Aorta (tissue), 5 donors: ENCODE measurements at places on chromosomes 1 and 21. TPM values are rescaled to one million over a fixed set of nuclear protein-coding genes. Genes with fewer than 3 reads are reported as not detected.

SOD1 gene
- total RNA-seq, result 167 TPM

SMCP gene
- not detected for total RNA-seq

OPTC gene
- not detected for total RNA-seq

OR2T6 gene
- not detected for total RNA-seq

TAF13 gene
- total RNA-seq, result 71.2 TPM

ADAMTS4 gene
- 207 TPM for total RNA-seq

NKAIN1 gene
- not detected for total RNA-seq

DNA sequence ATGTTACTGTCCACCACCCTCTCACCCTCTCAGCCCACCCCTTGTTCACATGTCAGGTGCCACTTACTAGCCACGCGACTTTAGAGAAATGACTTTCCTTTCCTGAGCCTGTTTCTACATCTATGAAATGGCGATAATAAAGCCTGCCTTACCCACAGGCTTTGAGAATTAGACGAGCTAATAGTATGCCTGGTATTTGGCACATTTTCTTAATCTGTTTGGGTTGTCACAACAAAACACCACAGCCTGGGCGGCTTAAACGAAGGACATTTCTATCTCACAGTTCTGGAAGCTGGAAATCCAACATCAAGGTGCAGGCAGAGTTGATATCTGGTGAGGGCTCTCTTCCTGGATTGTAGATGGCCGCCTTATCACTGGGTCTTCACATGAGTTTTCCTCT, 273.9 kb upstream of the FMN2 start:
- DNase-seq, result no peak

- no peak for DNase-seq
Measured at GRCh38 chr1:221497046-221497445, 244.8 kb downstream of the DUSP10 start.

GRCh38 chr1:232142403-232143314, 487.3 kb downstream of the SIPA1L2 start:
- peak; percentile 84 for DNase-seq

GRCh38 chr21:23809573-23809972, 1797.7 kb downstream of the MRPL39 start:
- no peak for DNase-seq

DNA sequence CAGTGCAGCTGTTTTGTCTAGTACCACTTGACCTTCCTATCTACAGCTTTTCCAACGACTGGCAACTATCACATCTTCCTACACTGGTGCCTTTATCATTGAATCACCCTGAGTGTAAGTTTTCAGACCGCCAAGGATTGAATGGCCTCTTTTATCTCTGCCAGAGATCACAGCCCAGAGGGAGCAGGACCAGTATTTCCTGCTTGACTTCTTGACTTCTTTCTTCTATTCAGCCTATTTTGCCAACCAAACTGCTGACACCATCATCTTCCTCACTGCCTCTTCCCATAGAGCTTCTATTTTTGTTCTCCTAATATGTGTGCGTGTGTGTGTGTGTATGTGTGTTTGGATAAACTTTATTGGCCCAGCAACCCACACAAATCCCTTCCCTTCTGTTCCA, 53.8 kb downstream of the SERBP1 start:
- DNase-seq, result no peak

DNA sequence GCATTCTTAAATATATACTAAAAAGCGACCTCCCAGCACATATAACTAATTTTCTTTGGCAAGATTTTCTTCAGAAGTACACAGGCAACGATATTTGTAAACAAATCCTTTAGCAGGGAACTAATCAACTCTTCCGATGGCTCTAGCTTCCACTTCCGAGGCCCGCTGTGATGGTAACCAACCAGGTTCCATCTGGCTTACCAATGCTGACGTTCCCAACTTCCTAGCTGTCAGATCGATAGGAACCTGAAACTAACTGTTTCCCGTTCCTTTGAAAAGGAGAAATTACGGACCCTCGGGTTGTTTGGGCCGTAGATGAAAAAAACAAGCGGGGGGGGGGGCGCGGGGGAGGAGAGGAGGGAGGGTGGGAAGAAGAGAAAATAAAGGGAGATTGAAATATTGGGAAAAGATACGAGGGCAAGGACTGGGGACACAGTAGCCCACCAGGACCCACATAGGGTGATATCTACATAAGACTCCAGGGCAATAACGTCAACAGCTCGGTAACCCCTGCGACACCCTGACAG, 513 bp downstream of the GTF2B start:
- DNase-seq, result no peak

GRCh38 chr1:165284454-165284853, 72.1 kb downstream of the LMX1A start:
- DNase-seq, result no peak

- DNase-seq, result peak; percentile 92
Measured at GRCh38 chr1:209651138-209651587, 1.1 kb downstream of the LAMB3 start.

GRCh38 chr1:164842870-164843269, 283.9 kb downstream of the PBX1 start:
- no peak for DNase-seq

GRCh38 chr21:32422064-32422463, 9.6 kb downstream of the EVA1C start:
- DNase-seq, result no peak

DNA sequence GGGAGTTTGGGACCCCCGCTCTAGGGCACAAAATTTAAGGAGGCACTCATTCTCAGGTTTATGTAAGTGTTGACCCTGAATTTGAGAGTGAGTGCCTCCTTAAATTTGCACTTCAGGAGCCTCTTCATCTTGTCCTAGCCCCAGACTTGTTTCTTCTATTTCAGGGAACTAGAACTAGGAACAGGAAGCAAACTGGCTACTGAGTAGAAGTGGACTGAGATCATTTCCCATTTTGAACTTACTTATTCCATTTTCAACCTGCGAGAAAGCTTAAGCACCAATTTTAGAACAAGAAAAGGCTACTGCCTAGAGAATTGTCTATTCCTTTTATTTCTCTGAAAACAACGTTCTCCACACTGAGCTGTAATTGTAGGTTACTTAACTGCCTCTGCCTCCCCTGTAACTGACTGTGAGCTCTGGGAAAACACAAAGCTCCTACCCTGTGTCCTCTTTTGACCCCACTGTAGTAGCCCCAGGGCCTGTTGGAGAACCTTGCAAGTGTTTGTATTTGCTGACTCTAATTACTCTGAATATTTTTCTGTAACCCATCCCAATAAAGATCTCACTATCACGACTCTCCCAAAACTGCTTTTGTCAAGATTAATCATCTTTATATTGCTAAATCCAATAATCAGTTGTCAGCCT, 2.5 kb downstream of the PPT1 start:
- no peak for DNase-seq

DNA sequence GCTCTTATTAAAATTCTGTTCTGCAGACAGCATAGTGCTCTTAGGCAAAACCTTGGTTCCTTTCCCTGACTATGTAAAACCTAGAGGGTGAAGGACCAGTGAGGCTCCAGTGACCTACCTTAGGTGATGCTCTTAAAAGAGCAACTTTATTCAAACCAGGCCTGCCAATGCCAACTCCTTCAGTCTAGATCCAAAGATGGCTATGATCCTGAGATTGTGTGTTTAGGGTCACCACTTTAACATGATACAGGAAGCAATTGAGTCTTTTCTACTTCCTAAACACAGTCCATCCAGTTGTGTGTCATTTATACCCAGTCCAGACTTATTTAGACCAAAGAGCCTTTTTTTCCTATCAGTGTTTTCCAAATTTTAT, 10.8 kb downstream of the MCL1 start:
- no peak for DNase-seq

- no peak for DNase-seq
Measured at GRCh38 chr1:164813776-164814175, 254.8 kb downstream of the PBX1 start.

GRCh38 chr1:178174539-178174938, 80.6 kb downstream of the RASAL2 start:
- DNase-seq, result no peak

- DNase-seq, result peak; percentile 83
Measured at GRCh38 chr21:34743831-34744230, 75.0 kb downstream of the CLIC6 start.

- no peak for DNase-seq
Measured at GRCh38 chr1:221712198-221712684, 29.6 kb downstream of the DUSP10 start.

GRCh38 chr1:109274533-109275476, 8.1 kb downstream of the PSRC1 start:
- DNase-seq, result no peak

DNA sequence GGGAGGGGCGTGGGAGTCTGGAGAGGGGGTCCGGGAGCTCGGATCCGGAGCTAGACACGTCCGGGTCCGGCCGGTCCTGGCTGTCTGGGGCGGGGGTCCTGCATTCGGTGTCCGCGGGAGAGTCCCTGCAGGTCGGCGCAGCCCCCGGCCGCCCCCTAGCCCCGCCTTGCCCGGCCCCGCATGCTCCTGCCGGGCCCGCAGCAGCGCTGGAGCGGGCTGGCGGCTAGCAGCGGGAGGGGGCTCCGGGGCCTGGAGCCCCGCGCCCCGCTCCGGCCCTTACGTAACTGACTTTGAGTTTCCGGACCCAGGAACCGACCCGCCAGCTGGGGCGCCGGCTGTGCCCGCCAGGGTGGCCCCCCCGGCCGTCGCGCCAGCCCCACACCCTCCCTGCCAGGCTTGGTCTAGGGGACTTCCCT, 26.9 kb upstream of the EPB41 start:
- no peak for DNase-seq

GRCh38 chr1:92797297-92797696, 12.4 kb upstream of the EVI5 start:
- DNase-seq, result no peak

DNA sequence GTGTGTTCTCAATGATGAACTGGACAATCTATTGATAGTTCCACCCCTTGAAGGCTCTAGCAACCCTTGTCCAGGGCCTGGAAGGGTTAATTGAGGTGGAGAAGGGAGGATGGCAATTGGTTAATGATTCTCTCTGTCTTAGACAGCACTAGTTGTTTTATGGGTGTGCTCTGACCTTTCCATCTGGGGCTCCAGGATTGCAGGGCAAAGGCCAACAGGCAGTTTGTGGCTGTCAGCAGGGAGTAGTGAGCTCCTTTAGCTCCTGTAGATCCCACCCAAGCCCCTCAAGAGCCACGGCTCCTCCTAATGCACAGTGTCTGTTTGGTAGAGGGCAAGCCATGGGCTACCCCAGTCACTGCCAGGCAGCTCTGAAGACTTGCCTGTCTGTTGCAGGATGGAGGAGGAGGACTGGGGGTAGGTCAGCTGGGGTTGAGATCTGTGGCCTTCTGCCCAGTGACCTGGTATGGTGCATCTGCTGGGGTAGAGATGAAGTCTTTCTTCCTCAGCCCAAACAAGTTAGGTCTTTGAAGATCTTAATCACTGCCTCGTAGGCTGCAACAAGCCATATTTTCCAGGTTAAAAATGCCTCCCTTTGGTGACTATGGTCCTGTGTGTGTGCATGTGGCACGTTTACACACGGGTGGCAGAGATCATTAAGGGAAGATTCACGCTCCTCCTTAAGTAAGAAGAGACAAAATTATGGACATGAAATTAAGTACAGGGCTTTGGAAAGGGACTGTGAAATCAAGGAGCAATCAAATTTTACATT, 7.7 kb downstream of the MROH7 start:
- no peak for DNase-seq

DNA sequence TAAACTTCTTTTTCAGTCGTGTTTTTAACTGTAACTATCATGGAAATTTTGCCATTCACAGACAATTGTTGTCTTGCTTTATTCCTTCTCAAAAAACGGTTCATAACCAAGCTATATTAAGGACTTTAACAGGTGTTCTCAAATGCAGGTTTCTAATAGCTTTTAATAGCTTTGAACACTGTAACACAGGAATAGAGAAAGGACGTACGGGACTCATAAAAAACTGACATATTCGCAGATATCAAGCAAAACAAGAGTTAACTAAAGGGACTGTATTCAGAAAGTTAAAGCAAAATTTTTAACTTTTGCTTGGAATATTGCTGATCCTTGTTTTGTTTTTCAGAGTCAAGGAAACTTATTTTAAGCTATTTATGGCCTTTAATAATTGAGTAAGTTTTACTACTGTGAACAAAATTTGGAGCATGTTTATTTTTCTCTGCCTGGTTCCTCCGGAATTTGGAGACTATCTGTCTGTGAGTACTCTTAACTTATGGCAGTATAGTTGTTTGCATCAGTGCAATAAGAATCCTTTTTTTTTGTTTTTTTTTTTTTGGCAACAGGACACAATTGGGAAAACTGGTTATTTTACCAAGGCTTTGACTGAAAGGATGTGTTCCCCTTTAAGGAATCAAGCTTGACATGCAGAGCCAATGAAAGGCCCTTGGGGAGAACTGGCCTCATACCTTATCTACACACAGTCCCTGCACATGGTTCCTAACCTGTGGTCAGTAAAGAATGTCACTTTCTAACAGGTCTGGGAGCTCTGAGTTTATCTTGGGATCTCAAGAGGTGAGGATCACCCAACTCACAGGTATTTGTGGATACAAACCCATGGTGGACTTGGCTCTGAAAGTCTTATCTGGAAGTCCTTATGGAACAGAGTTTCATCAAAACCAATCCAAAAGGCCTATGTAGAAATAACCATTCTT, 5.8 kb upstream of the CD46 start:
- no peak for DNase-seq

GRCh38 chr1:111203681-111204200, 3.3 kb upstream of the DENND2D start:
- peak; percentile 88 for DNase-seq

- no peak for DNase-seq
Measured at GRCh38 chr1:67514786-67515185, 84.6 kb upstream of the SERBP1 start.

DNA sequence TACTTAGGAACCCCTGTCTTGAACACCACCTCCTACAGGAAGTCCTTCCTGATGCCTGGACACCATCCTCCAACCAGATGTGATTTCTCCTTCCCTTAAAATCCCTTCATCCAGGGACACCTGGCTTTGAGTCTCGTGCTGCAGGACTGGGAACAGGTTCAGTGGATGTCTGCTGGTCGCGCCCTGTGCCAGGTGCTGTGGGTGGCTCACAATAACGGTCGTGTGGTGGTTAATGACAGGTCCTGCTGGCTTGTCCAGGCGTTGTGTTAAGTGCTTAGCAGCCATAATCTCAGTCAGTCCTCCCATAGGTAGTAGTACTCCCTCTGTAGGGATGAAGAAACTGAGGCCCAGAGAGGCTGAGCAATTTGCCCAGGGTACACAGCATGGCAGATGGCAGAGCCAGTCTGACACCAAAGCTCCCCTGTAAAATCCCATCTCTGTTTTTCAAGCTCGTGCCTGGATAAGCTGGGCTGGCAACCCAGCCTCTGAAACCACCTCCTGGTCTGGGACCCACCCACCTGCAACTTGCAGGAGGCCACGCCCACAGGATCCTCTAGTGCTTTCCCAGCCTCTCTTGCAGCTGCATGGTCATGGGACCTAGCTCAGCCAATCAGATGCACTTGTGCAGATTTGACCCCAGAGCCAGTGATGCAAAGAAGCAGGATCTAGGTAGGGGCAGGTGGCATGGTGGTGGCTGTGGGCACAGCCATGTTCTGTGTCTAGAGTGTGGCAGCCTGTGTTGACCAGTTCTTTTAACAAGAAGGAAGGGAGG, 106.0 kb upstream of the IFFO2 start:
- no peak for DNase-seq

- DNase-seq, result no peak
Measured at GRCh38 chr1:41868241-41868998, 50.3 kb downstream of the HIVEP3 start.
